ENCODE measurements at places on chromosomes 3 and 15.

DNA sequence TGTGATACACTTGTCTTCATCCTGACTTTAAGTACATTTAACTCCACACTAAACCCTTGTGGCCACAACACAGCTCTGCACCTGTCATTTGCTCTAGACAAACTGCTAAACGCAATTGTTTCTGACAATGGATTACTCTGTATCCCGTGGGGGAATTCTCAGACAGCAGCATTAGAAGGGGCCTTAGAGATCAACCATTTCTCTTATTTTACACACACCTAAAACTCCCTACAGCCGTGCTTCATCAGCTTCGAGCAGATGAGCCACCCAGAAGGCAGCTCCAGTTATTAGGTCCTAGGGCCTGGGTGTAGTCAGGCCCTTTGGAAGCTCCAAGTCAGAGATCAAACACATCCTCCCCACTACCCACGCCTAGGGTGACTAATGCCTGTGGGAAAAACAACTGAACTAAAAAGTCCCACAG, 1.3 kb upstream of the IL12A start:
- peak; percentile 23 for DNase-seq

GRCh38 chr3:60497902-60498301, 753.4 kb downstream of the FHIT start:
- DNase-seq = no peak

DNA sequence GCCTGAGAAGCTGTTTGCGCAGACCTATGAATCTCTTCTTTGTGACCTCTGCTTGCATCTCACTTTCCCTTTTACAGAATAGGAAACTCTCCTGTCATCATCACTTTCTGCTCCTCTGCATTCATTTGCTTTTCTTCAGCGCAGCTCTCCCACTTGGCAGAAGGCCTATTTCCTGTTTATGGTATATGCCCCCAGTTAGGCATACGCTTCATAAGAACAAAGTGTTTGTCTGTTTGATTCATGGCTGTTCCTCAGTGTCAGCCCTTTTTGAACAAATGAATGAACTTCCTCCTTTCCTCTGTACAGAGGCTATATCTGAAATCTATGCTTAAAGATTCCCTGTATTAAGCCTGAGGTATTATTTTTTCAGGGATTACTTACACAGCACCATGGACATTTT, 1216.9 kb upstream of the GBE1 start:
- no peak for DNase-seq

- peak; percentile 52 for DNase-seq
These were observed 15.4 kb downstream of the IDH2 start for GRCh38 chr15:90086868-90087268.

GRCh38 chr15:27360316-27360715, 389.3 kb downstream of the GABRG3 start:
- no peak for DNase-seq

DNA sequence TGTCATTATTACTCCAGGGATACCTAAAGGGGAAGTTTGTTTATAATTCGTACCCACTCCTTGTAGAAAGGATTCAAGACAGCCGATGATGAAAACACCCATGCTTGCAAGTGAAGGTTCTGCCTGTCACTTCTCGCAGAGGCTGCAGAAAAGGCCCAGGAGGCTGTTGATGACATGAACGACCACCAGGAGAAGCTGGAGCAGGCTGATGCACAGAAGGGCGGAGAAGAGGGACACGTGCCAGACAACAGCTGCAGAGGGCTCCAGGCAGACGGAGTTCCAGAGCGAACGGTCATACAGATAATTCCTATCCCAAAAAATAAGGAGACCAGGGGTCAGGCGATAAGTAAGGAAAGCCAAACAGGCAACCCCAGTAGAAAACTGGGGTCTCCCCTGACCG, 5.7 kb upstream of the DYNLT2B start:
- DNase-seq = peak; percentile 44

GRCh38 chr15:27844018-27844666, 255.0 kb downstream of the OCA2 start:
- peak; percentile 8 for DNase-seq

DNA sequence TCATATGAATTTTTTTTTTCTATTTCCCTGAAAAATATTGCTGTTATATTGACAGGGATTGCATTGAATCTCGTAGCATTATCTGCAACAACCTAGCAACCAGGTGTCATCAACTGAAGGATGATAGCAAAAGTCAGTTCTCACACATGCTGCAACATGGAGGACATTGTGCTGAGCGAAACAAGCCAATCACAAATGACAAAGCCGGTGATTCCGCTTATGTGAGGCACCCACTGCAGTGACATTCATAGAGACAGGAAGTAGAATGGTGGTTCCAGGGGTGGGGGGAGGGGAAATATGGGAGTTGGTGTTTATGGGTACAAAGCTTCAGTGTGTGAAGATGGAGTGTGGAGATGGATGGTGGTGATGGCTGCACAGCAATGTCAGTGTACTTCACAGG, 7.6 kb downstream of the NIPA1 start:
- no peak for DNase-seq

DNA sequence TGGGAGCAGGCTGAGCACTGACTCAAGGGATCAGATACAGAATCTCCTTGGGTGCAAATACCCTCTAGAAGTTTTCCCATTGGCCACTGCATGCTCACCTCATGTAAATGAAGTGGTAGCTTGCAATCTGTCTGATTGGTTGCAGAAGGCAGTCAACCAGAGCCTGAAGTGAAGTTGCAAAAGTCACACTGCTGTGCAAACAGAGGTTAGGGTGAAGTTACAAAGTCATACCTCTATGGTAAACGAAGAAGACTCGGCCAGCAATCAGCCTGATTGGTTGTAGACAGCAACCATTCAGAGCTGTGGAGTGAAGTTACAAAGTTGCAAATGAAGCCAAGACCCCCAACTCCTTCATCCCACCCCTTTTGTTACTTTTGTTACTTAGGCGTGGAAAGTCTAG, 27.1 kb downstream of the STARD9 start:
- no peak for DNase-seq

DNA sequence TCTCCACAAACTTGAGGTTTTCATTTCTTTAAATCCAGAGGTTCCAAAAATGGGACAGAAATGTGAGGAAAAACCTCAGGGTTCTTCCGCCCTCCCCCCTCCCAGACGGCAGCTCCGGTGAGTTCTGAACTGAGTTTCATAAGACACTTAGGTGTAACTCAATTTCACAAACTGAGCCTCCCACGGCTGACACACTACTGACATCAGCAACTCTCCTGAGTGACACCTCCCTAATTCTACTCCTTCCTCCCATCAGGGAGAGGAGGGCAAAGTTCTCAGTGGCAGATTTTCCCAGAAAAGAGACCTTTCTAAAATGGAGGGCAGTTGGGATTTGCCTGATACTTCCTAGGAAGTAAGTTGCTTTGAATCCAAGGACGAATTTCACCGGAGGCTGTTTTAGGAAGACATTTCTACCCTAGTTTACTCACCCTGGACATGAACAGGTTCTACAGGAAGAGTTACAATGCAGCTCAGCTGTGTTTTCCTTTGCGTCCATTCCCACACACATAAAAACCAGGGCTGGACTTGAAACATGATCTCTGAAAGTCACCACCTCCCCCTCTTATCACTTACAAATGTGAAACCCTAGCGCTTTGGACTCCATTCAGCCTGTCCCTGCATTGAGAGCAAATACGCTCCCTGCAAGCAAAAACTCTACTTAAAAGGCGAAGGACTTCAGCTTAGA, 78.1 kb upstream of the LMOD3 start:
- peak; percentile 22 for DNase-seq

GRCh38 chr15:84879088-84879780, 5.2 kb upstream of the SLC28A1 start:
- DNase-seq = no peak

DNA sequence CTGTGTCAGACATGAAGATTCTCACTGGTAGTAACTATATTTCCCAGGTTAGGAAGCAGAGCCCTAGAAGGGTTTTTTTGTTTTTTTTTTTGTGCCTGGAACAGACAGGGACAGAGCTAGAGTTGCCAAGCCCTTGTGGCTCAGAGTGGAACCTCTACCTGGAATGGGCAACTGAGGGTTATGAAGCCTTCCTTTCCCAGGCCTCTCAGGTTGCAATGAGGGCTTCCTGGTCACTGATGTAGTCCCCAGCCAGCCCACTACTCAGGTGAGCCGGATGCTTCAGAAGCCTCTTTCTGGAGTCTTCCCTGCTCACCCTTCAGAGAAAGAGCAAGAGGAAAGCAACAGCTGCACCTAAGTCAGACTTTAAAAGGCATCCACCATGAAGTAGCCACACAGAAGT, 48.8 kb upstream of the MANF start:
- no peak for DNase-seq

GRCh38 chr3:72153477-72154314, 368.7 kb upstream of the PROK2 start:
- peak; percentile 19 for DNase-seq
